ENCODE measurements at places on chromosomes 7 and 10.
A peak's percentile ranks its signal among the peaks of the same experiment; 100 is the strongest.

DNA sequence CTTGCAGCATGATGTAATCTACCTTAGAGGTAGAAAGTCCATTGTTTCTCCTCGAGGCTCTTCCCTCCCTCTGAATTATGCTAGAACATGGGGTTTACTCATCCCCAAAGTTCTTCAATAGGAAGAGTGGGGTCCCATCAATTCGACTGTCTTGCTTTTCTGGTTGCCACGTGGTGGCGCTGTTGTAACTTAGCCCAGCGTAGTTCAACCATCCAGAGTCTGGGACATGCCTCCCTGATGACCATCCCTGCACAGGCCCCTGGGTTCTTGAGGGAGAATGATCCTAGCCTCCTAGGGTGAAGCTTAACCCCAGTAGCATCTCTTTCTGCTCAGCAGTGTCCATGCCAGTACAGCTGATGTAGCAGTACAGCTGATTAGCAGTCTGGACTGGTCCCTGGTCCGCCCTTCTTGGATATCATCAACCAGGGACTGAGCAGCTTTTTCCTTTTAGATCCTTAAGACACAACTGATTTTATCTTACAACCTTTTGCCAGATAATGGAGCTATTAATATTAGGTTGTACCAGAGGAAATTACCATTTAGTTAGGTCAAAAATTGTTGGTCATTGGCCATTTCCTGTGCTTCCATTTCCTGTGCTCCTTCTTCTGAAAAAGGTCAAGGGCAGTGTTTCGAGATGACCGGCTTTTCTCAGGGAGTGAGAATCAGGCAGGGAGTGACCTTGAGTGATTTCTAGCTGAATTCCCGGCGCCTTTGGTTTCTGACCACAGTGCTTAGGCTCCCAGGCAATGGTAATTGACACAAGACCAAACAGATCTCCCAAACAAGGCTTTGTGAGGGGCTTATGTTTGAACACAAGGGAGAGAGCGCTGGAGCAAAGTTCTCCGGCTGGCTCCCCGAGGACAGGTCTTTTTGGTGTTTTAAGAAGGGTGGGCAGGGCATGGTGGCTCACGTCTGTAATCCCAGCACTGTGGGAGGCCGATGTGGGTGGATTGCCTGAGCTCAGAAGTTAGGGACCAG lies 65.4 kb downstream of the TACC2 start:
- DNase-seq: no peak

DNA sequence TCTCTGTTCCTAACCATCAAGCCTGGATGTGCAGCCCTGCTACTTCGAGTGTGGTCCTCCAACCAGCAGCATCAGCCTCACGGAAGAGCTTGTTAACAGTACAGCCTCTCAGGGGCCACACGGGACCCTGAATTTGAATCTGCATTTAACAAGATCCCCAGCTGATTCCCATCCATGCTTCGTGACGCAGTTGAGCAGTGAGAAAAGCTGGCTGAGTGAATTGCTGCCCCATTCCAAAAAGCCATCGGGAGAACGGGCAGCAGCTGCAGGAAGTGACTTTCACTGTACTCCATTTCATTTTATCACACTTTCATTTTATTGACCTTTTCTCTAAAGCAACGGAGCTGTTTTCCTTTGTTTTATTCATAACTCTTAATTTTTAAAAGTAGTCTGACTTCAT lies 22.5 kb downstream of the FAM171A1 start:
- no peak for DNase-seq

- peak; percentile 68 for DNase-seq
Observed at GRCh38 chr10:68095153-68095552, 14.1 kb upstream of the MYPN start.

- no peak for DNase-seq
Observed at GRCh38 chr10:59284118-59284975, 78.0 kb downstream of the FAM13C start.

DNA sequence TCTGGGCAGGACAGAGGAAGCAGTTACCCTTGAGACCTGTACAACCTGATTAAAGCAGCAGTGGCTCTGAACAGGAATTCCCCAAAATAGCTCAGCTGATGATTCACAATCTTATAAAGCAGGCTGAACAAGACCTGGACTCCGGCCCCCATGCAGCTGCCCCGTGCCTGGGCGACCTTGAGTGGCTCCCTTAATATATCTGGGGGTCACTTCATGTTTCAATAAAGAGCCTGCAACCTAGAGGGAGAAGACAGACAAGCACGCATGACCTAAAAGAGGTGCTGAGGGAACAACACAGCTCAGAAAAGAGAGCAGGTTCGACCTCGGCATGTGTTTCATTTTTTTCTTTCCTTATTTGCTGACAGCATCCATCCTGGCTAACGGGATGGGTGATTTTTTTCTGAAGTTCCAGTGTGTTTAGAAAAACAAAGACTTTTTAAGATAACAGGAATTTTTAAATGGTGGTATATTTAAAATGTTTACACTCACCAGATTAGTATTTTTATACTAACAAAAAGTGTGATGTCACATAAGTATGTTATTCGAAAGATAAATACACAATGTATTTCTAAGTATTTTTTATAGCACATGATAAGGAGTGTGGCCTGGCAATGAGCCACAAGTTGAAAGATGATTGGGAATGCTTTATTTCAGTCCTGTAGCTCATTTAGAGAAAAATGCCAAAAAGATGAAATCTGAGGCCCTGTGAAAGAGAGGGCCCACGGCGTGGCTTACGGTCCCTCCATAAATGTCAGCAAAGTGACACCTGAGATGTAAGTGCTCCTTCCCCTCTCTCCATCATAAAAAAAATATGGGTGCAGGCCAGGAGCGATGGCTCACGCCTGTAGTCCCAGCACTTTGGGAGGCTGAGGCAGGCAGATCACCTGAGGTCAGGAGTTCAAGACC lies 161.3 kb downstream of the SLIT1 start:
- DNase-seq: peak; percentile 74

- no peak for DNase-seq
Observed at GRCh38 chr7:147485660-147486210, 1104.8 kb upstream of the C7orf33 start.

DNA sequence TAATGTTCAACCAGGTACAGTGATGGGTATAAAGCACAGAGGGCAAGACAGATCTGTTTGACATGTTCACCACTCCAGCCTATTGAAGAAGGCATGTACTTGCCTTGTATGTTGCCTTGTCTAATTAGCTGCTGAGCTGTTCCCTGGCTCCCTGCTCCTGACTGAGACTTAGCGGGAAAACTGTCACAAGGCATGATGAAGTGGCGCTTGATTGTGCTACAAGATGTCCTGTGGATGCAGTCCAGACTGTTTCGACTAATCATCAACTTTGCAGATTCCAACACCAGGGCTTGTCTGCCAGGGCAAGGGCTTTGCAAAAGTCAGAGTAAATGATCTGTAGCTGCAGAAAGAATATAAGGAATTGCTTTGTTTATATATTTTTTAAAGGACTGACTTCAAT lies 136.2 kb upstream of the NRBF2 start:
- no peak for DNase-seq

DNA sequence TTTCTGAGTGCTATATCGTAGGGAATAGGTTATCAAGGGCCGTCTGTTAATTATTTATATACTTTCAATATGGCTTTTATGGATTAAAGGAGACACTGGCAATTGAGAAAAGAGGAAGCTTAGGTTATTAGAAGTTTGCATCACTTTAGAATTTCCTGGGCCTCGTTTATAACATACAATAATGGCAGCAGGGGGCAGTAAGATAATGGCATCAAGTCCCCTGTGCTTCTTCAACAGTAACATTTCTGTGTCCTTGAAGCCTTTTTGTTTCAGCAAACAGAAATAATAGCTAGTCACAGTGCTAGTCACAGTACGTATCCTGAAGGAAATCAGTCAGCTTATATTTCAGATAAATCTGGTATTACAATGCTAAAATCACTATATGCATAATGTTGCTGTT lies 41.9 kb downstream of the SPAM1 start:
- DNase-seq: no peak

DNA sequence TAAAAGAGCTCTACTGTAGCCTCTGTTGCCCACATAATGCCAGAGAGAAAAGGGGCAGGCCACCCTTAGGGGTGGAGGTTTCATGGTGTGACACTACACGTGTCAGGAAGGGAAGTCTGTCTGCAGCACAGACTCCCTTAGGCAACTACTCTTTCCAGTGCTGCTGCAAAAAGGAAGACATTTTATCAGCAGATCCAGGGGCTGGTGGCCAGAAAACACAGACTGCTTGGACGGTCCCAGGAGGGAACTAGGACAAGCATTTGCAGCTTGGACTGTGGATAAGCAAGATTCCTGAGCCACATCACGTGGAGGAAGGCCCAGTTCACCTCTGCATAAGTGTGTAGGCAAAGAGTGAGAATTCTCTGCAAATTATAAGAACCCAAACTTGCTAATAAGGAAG lies 220.8 kb downstream of the FANK1 start:
- no peak for DNase-seq

DNA sequence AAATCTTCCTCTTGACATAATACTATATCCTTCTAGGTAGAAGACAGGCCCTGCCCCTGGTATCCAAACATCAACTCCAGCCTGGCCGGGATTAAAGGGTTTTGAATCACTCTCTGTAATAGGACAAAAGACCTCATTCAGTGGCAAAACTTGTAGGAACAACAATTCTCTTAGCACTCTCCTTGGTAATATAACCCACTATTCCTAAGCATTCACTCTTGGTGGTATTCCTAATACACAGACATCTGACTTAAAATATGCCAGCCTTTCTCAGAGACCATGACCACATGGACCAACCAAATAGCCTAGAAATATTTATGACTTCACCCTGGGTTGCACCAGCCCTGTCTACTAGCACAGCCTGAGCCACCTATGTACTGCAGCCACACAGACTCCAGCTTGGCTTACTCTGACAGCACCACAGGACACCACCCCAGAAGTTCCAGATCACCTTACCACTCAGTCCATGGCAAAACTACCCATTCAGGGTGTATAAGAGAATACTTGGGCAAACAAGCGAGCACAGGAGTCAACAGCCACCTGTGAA lies 244.9 kb upstream of the NEBL start:
- DNase-seq: no peak

GRCh38 chr7:26311798-26312197 lies 20.1 kb downstream of the SNX10 start:
- no peak for DNase-seq

DNA sequence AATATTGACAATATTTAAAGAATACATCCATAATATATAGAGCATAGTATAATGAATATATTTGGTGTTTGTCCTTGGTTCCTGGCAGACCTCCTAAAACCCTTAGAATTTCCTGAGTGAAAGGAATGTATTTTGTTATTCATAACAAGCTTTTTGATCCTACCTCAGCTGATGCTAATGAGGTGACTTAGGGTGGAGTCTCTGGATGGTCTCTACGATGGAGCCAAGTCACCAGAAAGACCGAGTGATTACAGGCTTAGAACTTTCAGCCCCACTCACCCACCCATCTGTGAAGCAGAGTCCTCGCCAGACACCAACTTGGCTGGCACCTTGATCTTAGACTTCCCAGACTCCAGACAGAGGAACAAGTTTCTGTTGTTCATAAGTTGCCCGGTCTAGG lies 35.9 kb downstream of the UPF2 start:
- no peak for DNase-seq

GRCh38 chr10:9681655-9682054 lies 1336.0 kb upstream of the CELF2 start:
- no peak for DNase-seq

DNA sequence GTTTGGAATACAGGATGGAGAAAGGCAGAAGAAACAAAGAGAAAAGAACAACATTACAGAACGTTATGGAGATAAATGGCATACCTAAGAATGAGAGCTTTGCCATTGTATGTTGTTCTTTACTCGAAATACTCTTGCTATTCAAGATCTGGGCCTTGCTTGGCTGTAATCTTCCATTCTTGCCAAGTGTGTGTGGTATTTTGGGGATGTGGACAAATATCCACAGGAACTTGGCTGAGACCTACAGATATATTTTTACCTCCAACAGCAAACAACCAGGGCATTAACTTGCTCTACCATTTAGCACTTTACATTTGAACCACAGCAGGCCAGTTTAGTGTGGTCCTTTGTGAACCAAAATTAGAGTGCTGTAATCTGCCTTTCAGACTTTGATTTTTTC lies 76.3 kb downstream of the DKK1 start:
- peak; percentile 15 for DNase-seq

DNA sequence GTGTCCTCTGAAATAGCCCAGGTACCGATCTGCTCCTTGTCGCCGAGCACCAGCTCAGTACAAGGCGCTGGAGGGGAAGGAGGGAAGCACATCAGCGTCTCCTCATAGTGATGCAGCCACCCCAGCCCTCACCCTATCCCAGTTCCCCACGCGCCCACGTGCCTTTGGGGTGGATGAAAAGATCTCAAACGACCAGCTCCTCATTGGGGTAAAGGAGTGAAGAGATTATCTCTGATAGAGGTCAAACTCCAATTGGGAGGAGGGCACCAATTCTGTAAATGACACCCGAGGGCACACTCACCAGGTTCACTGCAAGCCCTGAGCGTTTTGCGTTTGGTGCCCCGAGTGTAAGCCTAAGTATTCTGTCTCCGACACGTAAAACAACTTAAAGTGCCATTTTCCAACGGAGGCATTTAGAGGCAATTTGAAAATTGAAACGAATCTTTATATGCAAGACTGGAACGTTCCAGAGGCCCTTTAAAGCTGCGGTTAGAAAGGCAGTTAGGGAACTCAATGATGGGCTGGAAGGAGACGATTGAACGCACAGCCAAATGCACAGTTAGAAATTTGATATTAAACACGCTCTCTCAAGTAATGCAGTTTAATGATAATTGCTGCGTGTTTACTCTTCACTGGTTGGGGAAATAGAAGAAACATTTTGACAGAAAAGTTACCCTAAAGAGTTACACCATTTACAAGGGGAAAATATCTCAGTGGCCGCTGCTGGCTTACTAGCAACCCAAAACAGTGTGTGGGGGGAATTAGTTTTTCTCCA lies 8.9 kb upstream of the EMX2 start:
- no peak for DNase-seq

DNA sequence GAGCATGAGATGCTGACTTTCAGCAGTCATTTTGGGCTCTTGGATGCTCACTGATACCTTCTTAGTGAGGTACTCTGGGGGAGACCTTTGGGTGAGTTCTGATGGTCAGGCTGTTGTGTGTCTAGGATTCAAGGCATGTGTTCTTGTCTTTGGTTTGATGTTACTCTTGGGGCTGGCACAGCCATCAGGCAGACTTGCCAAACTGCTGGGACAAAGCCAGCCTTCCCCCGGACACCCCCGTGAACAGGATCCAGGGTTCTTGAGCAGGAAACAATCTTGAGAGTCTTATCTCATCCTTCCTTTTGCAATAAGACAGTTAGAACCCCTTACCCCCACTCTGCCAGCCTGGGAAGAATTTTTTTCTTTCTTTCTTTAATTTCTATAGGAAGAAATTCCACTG lies 42.2 kb downstream of the SUFU start:
- no peak for DNase-seq

Data from NCI-H226 (cell line).